T follicular helper cell (primary cell): ENCODE measurements at places on chromosomes 1 and 21.

DNA sequence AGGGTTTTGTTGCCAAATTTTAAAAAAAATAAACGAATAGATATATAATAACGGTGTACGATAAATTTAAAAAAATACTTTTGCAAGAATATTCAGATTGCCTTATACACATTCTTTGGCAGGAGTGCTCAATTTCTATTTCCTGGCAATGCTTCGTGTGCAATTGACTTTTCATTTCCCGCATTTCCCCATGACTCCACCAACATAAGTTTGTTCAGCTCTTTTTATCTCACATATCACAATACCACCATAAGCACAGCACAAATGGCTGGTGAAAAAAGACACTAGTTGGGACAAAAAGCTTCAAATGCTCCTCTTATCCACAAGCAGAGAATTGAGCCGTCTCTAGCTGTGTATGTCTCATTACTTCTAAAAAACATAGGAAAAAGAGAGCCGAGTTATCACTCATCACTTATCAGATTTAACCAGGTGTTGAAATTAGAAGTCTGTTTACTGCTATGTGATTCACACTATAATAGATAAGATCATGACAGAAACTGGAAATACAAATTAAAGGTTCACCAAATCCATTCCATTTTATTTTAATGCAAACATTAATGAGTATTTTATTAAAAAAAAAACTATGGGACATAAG lies 28.9 kb upstream of the RGS1 start:
- no peak for DNase-seq

DNA sequence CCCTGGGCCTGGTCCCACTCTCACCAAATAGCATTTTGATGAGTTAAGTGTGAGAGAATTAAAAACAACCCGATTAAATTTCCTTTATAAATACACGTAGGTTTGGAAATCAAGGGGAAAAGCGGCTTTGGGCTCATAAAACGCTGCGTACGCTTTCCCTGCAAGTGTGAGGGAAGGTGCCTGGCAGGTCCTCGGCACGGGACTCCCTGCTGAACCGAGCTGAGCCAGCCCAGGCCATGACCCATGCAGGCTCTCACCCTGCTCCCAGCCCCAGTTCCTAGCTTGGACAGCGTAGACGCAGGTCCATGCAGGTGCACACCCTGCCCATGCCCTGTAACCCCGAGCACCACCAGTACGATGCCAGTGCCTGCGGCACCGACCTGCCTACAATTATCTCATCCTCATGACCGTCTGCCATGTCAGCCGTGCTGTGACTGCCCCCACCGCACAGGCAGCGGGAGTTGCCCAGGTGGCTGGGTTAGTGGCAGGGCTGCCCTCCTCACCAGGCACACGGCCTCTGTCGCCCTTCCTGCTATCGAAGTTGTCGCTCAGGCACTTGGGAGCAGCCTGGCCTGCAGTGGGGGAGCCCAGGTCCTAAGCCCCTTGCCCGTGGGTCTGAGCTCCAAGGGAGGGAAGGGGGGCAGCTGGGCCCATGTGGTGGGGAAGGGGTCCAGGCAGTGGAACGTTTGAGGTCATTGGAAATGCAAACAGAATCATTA lies 41.0 kb upstream of the ACTRT2 start:
- no peak for DNase-seq

- no peak for DNase-seq
Measured at GRCh38 chr21:42296501-42296900, 18.7 kb downstream of the TFF3 start.

GRCh38 chr1:183983371-183984105 lies 54.0 kb downstream of the COLGALT2 start:
- no peak for DNase-seq

DNA sequence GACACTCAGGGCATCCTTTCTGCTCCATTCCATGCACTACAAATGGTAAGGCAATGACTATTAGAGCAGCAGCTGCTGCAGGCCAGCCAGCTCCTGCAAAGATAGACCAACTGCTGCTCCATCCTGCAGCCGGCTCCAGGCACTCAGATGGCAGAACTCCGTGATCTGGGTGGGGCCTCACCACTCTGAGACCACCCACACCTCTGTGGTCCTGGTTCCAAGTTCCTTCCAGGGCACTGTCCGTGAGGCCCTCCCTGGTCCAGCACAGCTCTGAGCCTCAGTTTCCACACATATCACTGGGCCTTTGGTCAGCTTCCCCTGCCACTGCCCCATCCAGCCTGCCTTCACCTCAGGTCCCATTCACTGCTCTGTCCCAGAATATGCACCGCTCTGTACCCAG lies 114.7 kb downstream of the DMRTB1 start:
- no peak for DNase-seq

DNA sequence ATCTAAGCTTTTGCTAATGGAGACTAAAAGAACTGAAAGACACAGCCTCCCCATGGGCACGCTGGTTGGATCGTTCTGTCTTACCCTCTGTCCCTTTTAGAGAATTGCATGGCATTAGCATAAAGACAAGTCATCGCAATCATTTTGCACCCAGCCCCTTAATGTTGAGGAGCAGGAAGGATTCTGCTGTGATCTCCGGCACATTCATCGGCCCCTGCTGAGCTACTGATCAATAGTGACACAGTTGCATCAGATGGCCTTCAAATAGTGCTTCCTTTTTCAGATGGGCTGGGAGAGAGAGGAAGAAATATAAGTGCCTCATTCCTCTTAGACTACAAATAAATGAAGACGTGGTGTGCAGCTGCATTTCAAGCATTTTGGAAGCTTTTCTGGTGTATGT lies 75.4 kb downstream of the NOS1AP start:
- no peak for DNase-seq

DNA sequence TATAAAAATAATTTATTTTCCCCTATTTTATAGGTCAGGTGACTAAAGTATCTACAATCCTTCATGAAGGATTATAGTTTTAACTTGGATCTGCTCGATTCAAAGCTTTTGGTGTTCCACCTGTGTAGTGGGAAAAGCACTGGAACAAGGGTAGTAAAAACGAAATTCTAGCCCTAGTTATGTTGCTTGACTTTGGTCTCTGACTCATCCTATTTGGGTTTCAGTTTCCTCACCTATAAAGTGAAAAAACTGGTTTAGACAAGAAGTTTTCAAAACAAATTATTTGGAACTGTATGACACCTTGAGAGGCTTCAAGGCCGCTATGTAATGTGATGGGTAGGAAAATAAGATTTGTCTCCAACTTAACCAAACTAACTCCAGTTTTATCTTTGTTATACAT lies 505.2 kb upstream of the ZRANB2 start:
- DNase-seq: no peak

DNA sequence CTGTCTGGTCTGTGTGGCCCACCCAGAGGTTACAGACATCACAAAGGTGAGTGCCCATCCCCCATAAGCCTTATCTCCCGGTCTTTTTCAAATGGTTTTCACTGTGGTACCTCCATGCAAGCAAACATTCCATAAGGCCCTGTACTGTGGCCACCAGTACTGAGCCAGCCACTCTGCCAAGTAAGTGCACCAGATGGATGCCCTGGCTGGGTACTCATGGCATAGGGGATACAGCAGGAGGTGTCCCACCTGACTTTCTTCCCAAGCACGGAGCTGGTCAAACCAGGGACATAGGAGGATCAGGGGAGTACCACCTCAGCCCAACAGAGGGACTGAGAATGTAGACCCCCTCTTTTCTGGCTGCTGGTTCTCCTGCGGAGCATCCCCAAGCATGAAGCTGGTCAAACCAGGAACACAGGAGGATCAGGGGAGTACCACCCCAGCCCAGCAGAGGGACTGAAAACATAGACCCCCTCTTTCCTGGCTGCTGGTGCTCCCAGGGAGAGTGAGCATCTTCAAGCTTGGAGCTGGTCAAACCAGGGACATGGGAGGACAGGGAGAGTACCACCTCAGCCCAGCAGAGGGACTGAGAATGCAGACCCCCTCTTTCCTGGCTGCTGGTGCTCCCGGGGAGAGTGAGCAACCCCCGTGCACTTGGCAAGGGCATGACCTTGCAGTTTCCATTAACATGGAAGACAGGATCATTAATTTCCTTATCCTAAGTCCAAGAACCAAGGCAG lies 81.8 kb upstream of the KLHDC7A start:
- DNase-seq: no peak

- no peak for DNase-seq
Measured at GRCh38 chr1:14800500-14801076, 202.1 kb downstream of the KAZN start.
